Immature natural killer cell (primary cell): ENCODE measurements at places on chromosomes 1 and 21.

DNA sequence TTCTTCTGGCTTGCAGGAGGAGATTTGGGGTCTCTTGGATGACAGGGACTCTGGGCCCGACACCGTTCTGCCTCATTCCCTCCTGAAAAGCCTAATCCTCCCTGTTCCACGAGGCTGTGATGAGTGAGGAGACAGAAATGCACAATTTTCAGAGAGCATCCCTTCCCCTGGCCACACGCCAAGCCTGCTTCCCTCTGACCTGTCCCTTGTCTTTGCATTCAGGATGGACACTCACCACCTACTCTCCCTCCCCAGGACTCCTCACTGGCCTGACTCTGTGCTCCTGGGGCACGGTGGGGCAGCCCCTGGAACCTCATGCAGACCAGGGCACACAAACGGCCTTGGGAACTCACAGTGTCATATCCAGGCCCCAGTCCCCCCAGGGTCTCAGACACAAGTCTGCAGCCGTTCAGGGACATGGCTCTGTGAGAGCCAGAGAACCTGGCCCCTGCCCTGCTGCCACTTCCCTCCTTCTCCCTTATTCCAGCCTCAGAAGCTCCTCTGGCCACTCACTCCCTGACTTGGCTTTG lies 3.5 kb upstream of the PRAMEF12 start:
- no peak for DNase-seq

- no peak for DNase-seq
Measured at GRCh38 chr1:84190455-84190854, 46.4 kb downstream of the PRKACB start.

DNA sequence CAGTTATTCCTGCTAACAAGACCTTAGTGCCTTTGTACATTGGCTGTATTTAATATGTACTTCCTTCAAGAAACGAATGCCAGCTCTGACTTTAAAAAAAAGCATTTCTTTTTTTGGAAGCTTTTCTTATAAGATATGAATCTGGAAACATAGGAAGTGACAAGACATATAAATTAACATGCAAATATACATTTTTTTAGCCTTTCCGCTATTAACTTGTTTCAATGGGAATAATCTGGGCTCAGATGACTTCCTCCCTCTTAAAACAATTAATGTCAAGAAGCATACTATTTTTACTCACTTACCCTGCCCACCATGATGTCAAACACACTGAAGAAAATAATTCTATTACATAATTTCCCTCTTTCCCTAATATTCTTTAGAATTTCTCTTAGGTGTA lies 1.4 kb downstream of the DENND1B start:
- DNase-seq = no peak

DNA sequence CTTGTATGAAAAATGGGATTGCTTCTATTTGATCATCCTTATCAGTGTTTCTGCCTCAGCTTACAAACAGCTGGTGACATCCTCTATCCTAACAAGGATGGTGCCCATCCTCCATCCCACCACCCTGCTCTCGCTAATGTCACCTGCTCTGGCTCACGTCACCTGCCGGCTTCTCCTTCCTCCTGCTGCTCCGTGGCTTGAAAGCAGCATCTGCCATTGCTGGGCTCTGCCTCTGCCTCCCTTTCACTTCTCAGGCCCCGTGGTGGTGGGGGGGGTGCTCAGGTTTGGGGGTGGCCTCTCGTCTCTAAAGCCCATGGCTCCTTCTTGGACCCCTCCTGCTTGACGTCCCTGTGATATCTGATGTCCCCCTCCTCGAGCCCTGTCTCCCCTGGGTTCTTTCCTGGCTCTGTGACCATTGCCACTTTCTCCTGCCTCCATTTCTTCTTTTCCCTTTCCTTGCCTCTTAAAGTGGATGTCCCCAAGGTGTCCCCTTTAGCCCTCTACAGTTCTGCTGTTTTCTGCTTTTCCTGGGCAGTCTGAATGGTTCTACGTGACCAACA lies 135.5 kb upstream of the ERRFI1 start:
- no peak for DNase-seq

DNA sequence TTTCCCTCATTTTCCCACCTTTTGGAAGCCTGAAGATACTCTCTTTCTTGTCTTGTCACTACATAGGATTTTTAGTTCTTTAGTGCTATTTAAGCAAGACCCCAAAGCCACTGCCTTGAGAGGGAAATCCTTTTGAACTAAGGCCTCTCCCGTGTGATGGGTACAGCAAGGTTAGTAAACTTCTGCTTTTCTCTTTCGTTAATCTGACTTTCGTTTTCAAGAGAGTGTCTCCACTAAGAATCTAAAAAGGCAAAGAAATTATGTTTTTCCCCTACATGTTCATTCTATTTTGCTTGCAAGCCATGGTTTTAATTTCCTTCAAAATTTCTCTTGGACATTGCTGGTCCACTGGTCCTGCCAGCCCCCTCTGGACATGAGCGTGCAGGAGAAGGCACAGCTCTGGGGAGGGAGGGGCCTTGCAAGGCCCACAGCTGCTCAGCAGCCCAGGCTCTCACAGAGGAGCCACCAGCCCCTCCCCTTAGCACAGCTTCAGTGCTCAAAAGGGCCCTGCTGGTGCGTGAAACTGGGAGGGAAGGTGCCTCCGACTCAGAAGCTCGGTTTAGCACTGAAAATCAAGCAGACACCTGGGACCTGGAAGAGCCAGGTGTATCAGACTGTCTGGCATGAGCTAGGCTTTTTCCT lies 210.9 kb upstream of the GALNT2 start:
- peak; percentile 9 for DNase-seq

DNA sequence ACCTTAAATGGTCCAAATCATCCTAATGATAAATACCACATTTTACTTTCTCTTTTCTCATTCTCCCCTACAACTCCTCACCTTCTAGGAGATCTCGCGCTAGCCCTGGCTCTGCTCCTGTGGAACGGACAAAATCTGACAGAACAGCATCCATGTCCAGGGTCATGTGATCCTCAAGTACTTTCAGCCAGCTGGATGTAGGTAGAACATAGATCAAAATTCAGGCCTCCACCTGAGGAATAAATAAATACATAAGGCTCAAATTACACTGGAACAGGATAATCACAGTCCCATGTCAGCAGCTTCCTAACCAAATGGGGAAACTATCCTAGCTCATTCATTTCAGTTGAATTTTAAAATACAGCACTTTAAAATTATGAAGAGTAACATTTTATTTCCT lies 33.2 kb downstream of the OTUD7B start:
- DNase-seq = no peak

DNA sequence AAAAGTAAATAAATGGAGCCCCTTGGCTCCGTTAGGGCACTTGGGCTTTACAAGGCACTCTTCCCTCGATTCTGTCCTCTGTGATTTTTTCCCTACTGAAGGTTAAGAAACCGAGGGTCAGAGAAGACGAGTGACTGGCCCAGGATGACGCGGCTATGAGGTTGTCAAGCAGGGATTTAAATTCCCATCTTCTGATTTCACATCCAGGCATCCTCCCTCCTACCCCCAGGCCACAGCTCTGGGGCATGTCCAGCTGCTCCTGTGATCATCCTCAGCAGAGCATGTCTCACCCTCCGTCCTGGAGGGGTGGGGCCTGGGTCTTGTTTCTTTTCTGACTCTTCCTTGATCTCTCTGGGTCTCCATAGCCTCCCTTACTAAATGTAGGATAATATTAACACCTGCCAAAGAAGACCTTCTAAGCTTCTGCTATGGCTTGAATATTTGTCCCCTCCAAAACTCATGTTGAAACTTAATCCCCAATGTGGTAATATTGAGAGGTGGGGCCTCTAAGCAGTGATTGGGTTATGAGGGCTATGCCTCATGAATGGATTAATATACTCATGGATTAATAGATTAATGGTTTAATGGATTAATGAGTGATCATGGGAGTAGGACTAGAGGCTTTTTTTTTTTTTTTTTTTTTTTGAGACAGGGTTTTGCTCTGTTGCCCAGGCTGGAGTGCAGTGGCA lies 4.6 kb downstream of the CRYBG2 start:
- DNase-seq = no peak

DNA sequence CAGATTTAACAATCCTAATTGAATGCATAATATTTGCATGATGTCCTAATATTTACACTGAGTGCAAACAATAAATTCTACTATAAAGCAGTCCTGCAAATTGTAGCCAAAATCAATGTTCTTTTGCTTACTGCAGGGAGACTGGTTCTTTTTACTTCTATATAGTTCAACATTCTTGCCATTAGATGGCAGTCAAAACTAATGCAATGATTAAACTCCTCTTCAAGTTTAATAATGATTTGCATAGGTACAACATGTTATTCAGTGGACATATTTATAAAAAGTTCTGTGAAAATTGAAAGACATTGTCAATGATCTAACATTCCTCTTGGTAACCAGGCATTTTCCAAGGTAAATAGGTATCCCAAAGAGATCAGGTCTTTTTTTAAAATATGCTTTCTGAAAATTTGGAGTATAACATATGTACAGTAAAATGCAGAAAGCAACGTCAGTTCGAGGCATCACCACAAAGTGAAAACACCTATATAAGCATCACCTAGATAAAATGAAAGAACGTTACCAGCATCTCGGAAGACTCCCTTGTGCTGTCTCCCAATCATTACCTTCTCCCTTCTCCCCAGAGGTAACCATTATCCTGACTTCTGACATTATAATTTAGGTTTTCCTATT lies 9.8 kb upstream of the FNBP1L start:
- DNase-seq = peak; percentile 20

DNA sequence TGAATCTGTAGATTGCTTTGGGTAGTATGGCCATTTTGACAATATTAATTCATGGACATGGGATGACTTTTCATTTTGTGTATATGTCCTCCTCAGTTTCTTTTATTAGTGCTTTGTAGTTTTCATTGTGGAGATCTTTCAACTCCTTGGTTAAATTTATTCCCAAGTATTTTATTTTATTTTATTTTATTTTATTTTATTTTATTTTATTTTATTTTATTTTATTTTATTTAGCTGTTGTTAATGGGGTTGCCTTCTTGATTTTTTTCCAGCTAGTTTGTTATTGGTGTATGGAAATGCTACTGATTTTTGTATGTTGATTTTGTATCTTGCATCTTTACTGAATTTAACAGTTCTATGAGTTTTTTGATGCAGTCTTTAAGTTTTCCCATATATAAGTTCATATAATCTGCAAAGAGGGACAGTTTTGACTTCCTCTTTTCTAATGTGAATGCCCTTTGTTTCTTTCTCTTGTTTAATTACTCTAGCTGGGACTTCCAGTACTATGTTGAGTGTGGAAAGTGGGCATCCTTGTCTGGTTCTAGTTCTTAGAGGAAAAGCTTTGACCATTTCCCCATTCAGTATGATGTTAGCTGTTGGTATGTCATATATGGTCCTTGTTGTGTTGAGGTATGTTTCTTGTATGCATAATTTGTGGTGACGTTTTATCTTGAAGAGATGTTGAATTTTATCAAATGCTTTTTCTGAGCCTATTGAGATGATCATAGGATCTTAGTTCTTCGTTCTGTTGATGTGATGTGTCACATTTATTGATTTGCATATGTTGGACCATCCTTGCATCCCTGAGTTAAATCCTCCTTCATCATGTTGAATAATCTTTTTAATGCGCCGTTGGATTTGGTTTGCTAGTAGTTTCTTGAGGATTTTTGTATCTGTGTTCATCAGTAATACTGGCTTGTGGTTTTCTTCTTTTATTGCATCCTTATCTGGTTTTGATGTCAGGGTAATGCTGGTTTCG lies 14.3 kb downstream of the CEPT1 start:
- no peak for DNase-seq

- no peak for DNase-seq
Measured at GRCh38 chr1:224735159-224735558, 119.0 kb downstream of the CNIH3 start.

GRCh38 chr21:43266534-43266933 lies 97.7 kb downstream of the CRYAA start:
- no peak for DNase-seq

DNA sequence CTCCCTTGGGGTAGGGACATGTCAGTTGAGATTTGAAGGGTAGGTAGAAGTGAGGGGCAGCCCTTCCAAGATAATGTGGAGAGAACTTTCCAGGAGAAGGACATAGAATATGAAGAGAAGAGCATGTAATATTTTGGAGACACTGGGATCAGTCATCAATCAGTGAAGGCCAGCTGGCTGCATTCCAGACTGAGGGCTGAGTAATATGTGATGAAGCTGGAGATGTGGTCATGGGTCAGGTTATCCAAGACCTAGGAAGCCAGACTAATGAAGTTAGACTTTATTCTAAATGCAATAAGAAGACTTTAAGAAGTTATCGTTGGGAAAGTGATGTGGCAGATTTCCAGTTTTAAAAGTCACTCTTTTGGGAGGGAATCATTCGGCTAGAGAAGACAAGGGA lies 262.0 kb downstream of the HMCN1 start:
- DNase-seq = no peak

DNA sequence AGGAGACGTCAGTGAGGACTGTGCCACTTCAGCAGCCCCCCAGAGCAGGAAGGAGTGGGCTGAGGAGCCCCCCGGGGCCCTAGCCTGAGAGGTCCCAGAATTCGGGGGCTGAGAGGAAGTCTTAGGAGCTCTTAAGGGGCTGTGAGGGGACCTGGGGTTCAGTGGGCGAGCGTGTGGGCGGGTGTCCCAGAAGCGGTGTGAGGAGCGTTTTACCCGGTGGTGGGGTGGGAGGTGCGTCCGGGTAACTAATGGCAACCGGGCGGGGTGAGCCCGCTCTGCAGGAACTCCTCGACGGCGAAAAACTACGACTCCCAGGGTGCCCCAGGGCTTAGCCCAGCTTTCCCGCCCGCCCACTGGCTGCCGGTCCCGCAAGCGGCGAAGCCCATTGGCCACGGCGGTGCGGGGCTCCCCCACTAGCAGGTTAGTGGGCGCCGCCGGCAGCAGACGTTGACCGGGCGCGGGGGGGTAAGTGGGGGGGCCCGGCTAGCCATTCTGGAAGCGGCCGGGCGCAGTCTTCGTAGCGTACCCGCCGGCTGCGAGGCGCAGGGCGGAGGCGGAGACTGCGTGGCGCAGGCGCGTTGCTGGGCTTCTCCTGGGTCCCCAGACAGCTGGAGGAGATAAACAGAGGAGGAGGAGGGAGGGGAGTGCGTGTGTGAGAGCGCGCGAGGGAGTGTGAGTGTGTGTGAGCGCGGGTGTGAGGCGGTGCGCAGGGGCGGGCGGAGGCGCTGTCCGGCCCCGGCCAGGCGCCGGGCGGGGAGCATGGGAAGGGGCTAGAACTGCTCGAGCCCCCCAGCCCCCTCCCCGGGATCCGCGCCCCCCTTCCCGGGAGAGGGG lies at the start of gene WDTC1:
Gene WDTC1, plus strand, starts transcription at position 584 of the 834 bp plus-strand sequence. CDS start 26,423 bp downstream, outside the sequence.
- DNase-seq = peak; percentile 96

GRCh38 chr1:235461954-235462353 lies 42.3 kb downstream of the B3GALNT2 start:
- DNase-seq = peak; percentile 16

GRCh38 chr1:91335603-91336002 lies 69.0 kb downstream of the HFM1 start:
- no peak for DNase-seq

GRCh38 chr1:67058761-67059160 lies 4.8 kb upstream of the SLC35D1 start:
- DNase-seq = no peak

- DNase-seq = no peak
Measured at GRCh38 chr1:243710467-243710866, 139.6 kb downstream of the AKT3 start.

DNA sequence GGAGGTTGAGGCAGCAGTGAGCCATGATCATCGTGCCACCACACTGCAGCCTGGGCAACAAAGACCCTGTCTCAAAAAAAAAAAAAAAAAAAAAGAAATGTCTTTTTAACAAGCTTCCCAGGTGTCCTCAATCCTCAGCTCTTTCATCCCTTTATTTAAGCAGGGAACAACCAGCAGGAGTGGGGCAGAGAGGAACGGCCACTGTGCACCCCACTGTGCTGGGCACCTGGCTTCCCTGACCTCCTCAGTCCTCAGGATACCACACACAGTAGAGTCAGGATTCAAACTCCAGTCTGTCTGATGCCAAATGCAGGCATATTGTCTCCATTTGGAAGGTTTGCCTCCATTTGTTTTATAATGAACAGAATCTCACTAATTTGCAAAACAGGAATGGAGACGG lies 19.8 kb upstream of the PTAFR start:
- no peak for DNase-seq
